Esophagus squamous epithelium (tissue), 5 donors: ENCODE measurements at places on chromosomes 5 and 9. TPM values are rescaled to one million over a fixed set of nuclear protein-coding genes. Genes with fewer than 3 reads are reported as not detected.

The PAEP gene
- not detected for total RNA-seq

DNA sequence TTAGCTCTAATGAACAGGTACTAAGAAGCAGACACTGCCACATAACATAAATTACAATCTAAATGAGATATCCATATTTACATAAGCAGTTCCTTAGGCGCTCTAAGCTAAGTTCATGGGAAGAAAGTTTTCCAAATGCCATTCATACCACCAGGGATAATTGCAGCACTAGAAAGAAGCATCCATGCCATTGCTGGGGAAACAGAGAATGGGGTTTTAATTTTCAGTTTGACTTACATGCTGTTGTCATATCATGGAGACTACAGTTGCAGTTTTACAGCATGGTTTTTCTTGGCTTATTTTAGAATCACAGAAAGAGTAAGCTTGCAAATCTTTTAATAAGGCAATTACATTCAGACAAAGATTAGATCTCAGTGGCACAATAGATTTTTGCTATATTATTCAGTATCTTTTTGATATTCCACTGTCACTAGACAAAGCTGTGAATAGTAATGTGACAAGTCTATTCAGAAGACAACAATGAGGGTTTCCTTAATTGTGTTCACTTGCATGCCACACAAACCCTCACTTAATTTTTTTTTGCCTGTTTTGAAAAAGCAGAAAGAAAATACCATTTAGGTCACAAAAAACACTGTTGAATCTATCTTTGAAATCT is 108.4 kb upstream of the ELAVL2 start:
- DNase-seq: no peak
- H3K27ac ChIP-seq: no peak overlapping the region
- no peaks in the 10 kb centered on the region for H3K36me3 ChIP-seq
- H3K4me3 ChIP-seq: no peak overlapping the region

DNA sequence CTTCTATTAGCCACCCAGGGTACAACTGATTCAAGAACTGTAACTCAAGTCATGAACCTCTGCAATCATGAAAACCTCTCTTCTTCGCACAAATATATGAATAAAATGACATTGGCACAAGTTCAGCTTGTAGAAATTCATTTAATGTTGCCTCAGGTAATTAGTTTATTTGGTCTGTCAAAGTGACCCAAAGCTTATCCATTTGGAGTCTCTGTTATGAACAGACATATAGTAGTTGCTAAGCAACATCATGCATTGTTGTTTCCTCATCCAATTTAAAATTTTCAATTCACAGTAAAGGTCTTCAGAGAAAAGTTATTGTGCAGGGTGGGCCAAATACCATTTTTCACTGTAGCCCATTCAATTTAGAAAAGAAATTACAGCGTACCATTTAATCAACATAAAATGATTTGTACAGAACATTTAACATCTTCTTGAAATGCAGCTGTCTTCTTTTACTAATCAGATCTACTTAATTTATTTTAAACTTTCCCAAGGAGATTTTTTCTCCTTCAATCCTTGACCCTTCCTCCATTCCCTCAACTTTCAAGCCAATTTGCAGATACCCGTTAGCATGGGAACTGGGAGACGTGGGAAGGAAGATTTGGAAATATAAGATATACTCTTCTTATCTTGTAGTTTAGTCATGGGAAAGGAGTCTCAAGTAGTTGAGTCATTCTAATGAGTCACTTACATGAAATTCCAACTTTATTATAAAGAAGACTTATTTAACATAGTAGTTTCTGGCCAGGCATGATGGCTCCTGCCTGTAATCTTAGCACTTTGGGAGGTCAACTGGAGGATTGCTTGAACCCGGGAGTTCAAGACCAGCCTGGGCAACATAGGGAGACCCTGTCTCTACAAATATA is 231.3 kb downstream of the ATPSCKMT start:
- no peak overlapping the region for H3K27ac ChIP-seq
- H3K4me1 ChIP-seq: no peaks in the 10 kb centered on the region
- H3K36me3 ChIP-seq: no peaks in the 10 kb centered on the region
- no peaks in the 10 kb centered on the region for H3K27me3 ChIP-seq

The TRMO gene
- 16.2 TPM for total RNA-seq

GRCh38 chr5:61964201-61964600 is 341.8 kb upstream of the KIF2A start:
- no peak overlapping the region for H3K4me3 ChIP-seq
- H3K36me3 ChIP-seq: no peaks in the 10 kb centered on the region
- no peak for DNase-seq
- H3K4me1 ChIP-seq: no peaks in the 10 kb centered on the region
- no peaks in the 10 kb centered on the region for H3K27me3 ChIP-seq
- H3K27ac ChIP-seq: no peak overlapping the region

The MEIKIN gene
- not detected for total RNA-seq

- H3K4me1 ChIP-seq: no peaks in the 10 kb centered on the region
- H3K36me3 ChIP-seq: peaks cover 59% of the 10 kb centered on the region
- DNase-seq: no peak
- H3K4me3 ChIP-seq: no peak overlapping the region
Measured at GRCh38 chr9:389159-389558, 174.5 kb downstream of the DOCK8 start.

The PCDHB9 gene
- total RNA-seq: 0.57 TPM

The LAMC3 gene
- total RNA-seq: 1.4 TPM

The TMEM174 gene
- not detected for total RNA-seq

DNA sequence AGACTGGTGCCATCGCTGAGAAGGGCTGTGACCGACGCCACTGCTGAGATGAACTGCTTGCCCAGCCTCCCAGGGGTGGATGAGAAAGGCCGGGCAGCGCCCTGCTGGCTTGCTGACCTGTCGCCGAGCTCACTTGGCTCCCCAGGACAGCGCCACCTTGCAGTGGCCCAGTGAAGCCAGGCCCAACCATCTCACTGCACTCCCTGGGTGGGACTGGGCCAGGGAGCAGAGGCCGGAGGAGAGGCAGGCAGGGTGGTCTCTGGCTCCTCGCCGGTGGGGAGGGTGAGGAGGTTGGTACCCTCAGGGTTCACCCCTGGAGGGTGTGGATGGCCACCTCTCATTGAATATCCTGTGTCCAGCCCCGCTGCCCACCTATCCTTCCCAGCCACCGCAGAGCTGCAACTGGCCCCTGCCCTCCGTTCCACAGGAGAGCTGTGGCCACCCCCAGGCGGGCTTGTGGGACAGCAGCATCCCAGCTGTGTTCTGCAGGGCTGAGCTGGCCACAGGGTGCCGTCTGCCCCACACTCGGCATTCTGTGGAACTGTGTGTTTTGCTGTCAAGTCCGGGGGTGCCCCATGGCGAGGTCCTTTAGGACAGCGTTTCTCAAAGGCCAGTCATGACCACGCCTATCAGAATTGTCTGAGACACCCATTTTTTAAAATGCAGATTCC is 41.0 kb upstream of the FCN2 start:
- no peaks in the 10 kb centered on the region for H3K4me1 ChIP-seq
- H3K27ac ChIP-seq: no peak overlapping the region
- no peak overlapping the region for H3K4me3 ChIP-seq
- H3K27me3 ChIP-seq: no peaks in the 10 kb centered on the region

DNA sequence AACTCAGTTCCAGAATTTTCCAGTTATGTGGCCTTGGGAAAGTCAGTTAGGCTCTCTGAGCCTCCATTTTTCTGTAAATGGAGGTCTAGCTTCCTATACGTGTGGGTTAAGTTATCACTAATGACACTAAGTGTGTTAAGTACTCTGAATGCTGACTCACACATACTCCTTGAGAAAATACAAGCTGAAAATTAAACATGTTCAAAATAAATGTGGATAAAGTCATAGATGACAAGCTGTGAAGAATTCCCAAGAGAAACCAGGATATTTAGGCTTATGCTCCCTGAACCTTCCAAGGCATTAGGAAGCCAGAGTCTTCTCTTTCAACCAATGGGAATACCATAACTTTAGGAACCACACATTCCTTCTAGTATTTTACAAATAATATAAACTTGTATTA is 58.1 kb downstream of the ABCA1 start:
- H3K4me1 ChIP-seq: peaks cover 25% of the 10 kb centered on the region
- H3K4me3 ChIP-seq: no peak overlapping the region
- H3K27ac ChIP-seq: peak overlapping the region; percentile 72
- DNase-seq: no peak
- no peaks in the 10 kb centered on the region for H3K36me3 ChIP-seq
- H3K27me3 ChIP-seq: no peaks in the 10 kb centered on the region

The CORO2A gene
- 25.7 TPM for total RNA-seq

The REEP2 gene
- 0.18 TPM for total RNA-seq

The TAL2 gene
- not detected for total RNA-seq

The F2R gene
- total RNA-seq: 0.38 TPM

DNA sequence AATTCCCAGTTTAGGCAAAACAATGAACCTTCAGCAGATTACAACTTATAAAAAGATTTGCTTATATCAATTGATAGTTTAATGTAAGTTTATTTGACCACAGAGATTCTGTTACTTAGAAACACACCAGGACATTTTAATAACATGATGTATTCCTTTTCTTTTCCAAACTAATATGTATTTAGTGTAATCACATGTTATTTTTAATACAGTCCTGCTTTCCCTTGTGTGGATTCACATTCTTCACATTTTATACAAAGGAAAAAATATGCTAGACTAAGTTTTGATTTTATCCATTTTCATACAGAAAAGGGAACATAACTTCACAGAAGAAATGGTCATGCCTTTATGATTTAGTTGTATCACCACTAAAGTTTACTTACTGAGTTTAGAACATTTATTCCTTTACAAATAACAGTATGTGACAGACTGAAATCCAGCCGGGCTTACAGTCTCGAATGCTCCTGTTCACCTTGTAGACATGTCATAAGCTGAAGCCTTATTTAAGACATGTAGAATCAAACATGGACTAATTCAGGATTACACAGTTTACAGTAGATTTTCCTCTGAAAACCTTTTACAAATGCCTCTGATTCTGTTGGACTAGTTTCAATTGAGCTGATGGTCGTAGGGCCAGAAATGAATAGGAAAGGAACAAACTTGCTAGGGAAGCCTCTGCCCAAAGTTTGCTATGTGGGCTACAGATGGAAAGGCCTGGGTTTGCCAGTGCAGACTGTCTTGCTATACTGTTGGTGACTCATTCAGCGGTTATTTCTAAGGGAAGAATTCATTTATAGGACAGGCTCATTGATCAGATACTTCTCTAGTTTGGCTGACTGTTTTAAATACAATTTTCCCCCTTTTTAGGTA is 6.6 kb upstream of the ASPN start:
- peaks cover 17% of the 10 kb centered on the region for H3K4me1 ChIP-seq
- H3K4me3 ChIP-seq: no peak overlapping the region
- H3K27me3 ChIP-seq: no peaks in the 10 kb centered on the region
- H3K36me3 ChIP-seq: no peaks in the 10 kb centered on the region

DNA sequence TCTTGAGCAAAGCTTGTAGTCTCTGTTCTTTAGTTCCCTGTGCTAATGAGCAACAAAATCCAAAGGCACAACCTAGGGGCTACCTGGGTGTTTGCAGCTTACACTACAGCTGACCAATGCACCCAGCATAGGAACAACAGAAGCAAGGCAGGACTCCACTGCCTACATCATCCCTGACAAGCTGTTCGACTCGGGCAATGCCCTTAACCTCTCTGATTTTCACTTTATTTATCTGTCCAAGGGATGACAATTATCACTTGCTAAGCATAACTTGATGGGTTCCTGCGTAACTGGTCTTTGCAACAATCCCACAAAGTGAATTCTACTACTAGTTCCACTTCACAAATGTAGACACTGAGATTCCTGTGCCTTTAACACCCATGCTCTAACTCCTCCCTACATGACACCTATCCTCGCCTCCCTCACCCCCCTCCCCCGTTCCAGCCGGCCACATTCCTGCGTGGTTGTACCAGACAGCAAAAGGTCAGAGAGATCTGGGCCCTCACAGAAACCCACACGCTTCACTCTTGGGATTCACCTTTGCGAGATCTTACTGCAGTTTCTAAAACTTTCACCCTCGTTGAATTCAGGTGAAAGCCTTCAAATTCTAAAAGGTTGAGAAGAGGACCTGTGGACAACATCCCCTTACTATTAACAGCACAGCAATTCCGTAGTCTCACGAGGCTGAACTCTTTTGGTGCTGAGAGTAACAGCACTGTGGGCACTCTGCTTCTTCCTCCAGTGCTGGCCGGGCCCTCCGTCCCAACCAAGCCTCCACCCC is 995 bp downstream of the IPPK start:
- H3K4me1 ChIP-seq: peaks cover 72% of the 10 kb centered on the region
- peaks cover 30% of the 10 kb centered on the region for H3K36me3 ChIP-seq
- peak overlapping the region; percentile 94 for H3K27ac ChIP-seq
- H3K4me3 ChIP-seq: peak overlapping the region; percentile 89
- no peak for DNase-seq

The FOXD4 gene
- total RNA-seq: not detected

- no peak for DNase-seq
- no peak overlapping the region for H3K27ac ChIP-seq
- H3K27me3 ChIP-seq: no peaks in the 10 kb centered on the region
- peaks cover 4% of the 10 kb centered on the region for H3K4me1 ChIP-seq
- no peaks in the 10 kb centered on the region for H3K36me3 ChIP-seq
Measured at GRCh38 chr5:174622067-174622466, 102.3 kb upstream of the MSX2 start.

DNA sequence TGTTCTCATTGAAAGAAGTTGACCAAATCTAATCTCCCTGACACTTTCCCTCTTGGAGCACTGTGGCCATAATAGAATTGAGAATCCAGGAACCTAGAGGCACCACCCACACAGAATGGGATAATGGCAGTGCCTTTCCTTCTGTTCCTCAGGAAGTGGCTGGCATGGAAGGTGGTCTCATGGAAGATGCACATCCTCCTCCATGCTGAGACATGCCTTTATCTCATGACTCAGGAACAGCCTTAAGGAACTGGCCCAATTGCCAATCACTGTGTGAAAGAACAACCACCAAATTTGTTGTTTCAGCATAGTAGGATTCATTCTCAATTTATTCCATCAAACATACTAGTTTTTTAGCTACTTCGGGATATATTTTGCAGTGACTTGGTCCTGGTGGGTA is 137.5 kb upstream of the RASGRF2 start:
- H3K36me3 ChIP-seq: no peaks in the 10 kb centered on the region
- no peaks in the 10 kb centered on the region for H3K4me1 ChIP-seq
- H3K27ac ChIP-seq: no peak overlapping the region

GRCh38 chr5:134255418-134256150 is 29.7 kb upstream of the PPP2CA start:
- H3K27ac ChIP-seq: no peak overlapping the region
- no peaks in the 10 kb centered on the region for H3K27me3 ChIP-seq
- H3K4me3 ChIP-seq: no peak overlapping the region

DNA sequence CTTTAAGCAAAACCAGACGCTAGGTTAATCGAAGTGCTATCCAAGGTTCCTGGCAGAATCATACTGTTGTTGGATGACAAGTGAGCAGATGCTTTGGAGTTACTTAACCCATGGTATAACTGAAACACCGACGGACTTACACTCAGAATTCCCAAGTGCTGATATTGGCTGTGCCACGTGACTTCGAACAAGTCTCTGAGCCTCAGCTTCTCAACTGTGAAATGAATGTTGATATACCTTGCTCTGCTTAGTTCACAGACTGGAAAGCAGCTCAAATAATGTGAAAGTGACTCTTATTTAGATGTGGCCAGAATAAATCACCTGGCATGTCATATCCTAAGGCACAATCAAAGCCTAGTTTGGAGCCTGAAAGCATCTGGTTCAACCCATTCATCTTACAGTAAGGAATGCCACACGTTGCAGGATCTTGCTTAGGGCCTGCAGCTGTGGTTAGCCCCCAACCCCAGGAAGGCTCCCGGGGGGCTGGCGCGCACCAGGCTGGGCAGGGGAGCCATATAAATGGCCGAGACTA is 759 bp downstream of the GEMIN5 start:
- peaks cover 26% of the 10 kb centered on the region for H3K4me1 ChIP-seq
- H3K27me3 ChIP-seq: no peaks in the 10 kb centered on the region
- peak overlapping the region; percentile 71 for H3K4me3 ChIP-seq
- H3K36me3 ChIP-seq: no peaks in the 10 kb centered on the region
- no peak for DNase-seq
- peak overlapping the region; percentile 80 for H3K27ac ChIP-seq

The ENTPD2 gene
- total RNA-seq: 1.3 TPM
